AG04450 (cell line): ENCODE measurements at places on chromosomes 12 and 14. TPM values are rescaled to one million over a fixed set of nuclear protein-coding genes. Genes with fewer than 3 reads are reported as not detected.

GRCh38 chr12:55673638-55674037 lies 34.1 kb downstream of the ITGA7 start:
- DNase-seq: no peak

- no peak for DNase-seq
Measured at GRCh38 chr12:117093918-117094630, 5.1 kb downstream of the TESC start.

SELPLG gene
- polyA plus RNA-seq: 6.1 and 9.8 TPM in 2 replicates

DNA sequence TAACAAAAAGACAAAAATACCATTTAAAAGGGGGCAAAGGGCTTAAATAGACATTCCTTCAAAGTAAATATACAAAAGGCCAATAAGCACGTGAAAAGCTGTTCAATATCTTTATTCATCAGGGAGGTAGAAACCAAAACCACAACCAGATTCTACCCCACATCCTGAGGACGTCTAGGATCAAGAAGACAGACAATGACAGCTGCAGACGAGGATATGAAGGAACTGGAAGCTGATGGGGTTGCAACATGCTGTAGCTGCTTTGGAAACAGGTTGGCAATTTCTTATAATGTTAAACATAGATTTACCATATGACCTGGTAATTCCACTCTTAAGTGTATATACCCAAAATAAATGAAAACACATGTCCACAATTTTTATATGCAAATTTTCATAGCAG lies 85.1 kb upstream of the C14orf180 start:
- no peak for DNase-seq

DNA sequence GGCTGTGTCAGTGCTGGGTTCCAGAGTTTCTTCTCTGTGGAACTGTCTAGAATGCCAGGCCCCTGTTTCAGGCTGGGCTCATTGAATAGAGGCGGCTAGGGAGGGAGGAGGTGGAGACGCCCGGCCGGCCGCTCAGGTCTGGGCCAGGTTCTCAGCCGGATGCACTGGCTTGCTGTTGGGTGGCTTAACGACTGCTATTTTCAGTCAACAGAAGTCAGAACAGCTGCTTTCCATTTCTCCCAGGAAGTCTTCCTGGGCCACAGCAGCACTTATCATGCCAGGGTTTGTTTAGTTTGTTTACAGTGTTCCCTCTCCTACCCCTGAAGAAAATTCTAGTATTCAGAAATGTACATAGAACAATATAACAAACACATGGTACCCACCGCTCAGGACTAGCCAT lies 26.0 kb upstream of the VPS37B start:
- no peak for DNase-seq

- DNase-seq: no peak
Measured at GRCh38 chr14:96091149-96091693, 52.1 kb downstream of the C14orf132 start.

DNA sequence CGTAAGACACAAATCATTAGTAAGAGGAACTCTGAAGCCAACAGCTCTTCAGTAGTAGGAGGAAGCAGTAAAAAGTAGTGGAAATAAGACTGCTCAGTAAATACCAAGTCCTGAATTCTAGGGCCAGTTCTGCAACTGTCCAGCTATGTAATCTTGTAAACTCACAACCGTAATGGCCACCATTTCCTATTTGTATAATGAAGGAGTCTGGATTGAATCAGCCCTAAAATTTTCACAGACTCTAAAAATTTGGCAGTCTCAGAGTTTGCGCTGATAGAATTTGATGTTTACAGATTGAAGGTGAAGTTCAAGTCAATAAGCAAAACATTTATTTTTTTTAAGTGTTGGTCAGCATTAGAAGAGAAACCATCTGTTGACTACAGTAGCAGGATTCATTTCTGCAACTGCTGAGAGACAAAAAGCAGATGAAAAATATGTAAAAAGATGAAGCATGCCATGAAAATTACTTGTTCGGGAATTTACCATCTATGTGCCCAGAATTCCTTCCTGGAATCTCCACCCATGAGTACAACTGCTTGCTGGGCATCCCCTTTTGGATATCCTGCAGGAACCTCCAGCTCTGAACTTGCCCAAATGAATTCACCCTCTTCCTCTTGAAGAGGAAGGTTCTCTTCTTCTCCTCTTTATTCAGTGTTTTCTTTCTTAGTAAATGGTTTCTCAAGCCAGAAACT lies 47.5 kb downstream of the GALNT4 start:
- no peak for DNase-seq

SSTR1 gene
- polyA plus RNA-seq: 1.0 and 1.2 TPM in 2 replicates

JAG2 gene
- 0.17 and 0.22 TPM in 2 replicates for polyA plus RNA-seq

DNA sequence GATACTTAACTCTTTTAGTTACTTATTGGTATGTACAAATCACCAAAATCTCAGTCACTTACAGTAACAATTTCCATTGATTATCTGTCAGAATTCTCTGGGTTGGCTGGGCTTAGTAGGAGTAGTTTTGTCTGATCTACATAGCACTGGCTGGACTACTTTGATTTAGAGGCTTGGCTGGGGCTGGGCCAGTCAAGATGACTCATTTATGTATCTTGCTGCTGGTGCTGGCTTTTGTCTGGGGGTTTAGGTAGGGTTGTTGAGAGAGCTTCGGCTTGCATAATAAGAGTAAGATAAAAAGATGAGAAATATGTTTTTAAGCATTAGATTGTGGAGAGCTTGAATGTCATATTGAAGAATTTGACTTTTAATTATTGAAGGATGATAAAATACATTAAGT lies 1093.7 kb downstream of the SLC6A15 start:
- DNase-seq: no peak

DNA sequence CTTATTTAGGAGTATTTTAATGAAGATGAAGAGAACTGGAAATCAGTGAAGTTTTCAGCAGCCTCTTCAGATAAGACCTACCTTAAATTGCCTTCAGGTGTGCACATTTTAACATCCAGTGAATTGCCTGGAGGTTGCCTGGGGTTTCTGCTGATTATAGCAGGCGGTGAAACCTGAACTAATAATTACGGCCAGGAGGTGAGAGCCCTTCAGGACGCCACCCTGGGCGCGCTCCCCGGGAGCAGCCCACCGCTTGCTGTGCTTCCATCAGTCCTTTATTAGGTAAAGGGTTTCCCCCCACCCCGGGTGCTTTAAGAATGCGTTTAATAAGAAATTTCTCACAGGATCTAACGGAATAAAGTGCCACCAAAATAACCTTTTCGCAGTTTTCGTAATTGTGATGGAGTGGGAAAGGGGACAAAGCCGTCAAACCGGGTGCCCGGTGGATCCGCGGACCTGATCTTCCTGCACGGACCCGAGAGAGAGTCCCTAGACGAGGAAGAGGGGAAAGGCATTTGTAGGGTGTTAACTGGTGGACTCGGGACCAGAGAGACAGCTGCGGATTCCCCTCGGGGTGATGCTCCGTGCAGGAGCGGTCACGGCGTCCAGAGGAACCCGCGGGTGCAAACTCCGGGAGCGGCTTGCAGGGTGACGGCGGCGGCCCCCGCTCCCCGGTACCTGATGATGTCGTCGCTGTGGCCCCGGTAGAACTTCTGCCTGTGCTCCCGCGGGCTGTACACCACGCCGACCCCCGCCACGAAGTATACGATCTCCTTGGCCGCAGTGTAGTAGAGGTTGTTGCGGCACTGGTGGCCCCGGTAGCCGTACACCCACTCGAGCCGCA lies 902 bp downstream of the EML5 start:
- DNase-seq: no peak

DNA sequence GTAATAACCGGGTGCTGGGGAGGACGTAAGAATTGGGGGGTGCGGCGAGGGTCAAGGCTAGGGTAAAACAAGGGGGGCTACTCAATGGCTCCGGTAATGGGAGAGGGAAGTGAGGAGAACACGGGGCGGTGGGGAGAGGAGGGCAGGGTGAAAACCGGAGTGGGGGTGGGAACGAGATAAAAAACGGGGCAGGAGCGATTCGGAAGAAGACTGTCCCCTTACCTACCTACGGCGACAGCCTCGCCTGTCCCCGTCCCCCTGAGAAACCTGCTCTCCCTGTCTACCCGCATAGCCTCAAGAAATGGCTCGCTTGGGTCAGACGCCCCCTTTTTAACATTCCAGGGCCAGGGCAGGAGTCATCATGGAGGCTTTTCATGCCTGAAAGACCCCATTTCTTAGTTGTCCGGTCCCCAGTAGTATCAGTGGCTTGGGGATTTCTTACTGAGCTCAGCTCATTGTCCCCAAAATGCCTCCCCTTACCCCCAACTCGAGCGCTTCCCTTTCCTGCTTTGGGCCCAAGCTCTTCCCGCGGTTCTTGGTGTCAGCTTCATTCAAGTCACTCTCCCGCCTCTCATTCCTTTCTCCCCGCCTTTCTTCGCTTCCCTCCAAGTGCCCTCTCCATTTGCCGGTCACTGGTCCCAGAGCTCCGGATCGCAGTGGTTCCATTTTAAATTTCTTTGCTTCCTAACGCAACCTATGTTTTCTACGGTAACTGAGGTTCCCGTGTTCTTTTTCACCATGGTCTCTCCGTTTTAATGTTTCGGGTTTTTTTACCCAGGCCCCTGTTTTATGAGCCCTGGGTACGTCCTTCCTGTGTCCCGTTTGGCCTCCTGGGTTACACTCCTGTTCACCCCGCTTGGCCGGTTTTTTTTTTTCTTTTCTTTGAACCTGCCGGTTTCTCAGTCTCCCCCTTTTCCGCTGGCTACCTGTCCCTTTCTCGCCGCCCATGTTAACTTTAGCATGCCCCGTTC lies 1.2 kb upstream of the WSB2 start:
- DNase-seq: no peak

GLIPR1L2 gene
- 0.21 and 0.27 TPM in 2 replicates for polyA plus RNA-seq

FKBP3 gene
- polyA plus RNA-seq: 55.3 and 105 TPM in 2 replicates

PLEKHG7 gene
- polyA plus RNA-seq: 0.05 and 0.09 TPM in 2 replicates

HOXC10 gene
- not detected in 2 replicates for polyA plus RNA-seq

DNA sequence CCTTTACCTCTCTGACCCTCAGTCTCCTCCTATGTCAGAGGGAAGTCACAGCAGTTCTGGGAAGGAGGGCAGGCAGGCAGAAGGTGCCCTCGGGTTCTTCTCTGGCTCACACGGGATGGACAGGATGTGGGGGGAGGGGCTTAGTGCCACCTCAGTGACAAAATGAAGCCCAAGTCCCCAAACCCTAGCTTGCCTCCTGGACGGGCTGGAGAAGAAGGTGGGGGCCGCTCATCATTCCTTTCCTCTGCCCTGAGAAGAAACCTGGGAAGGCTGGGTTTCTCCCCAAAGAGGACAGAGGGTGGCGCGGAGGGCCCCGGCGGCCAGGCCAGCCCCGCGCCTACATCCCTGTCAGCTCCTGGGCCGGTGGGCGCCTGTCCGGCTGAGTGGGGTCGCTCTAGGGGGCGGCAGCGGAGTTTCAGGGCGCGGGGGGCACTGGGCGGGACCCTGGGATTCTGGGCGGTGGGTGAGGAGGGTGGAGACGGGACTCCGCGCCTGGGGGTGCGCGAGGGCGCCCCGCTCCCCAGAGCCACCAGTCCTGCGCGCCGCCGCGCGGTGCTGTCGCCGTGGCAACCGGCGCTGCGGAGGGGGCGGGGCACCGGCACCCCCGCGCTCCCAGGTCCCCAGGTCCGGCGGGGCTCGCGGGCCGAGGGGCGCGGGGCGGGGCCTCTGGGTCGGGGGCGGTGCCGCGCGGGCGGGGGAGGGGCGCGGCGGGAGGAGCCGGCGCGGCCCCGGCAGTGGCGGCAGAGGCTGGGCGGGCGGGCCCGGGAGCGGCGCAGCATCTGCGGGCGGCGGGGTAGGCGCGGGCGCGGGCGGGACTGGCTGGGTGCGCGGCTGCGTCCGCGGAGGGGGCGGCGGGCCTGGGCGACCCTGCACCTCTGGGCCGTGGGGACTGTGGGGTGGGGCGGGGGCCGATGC lies at the start of gene TMEM121:
TMEM121 (plus strand) TSS at position 723 of the 915 bp plus-strand sequence. CDS start 2,252 bp downstream, outside the sequence.
- DNase-seq: no peak

- no peak for DNase-seq
Measured at GRCh38 chr12:3996322-3996721, 123.1 kb upstream of the PARP11 start.

GRCh38 chr12:129196927-129197326 lies 343.6 kb downstream of the GLT1D1 start:
- DNase-seq: no peak

GRCh38 chr14:75440733-75441477 lies 13.1 kb downstream of the JDP2 start:
- peak; percentile 81 for DNase-seq

GRCh38 chr12:67621112-67621511 lies 27.4 kb upstream of the DYRK2 start:
- no peak for DNase-seq

- no peak for DNase-seq
Measured at GRCh38 chr14:24680516-24680915, 46.5 kb upstream of the GZMB start.

OR6C2 gene
- not detected in 2 replicates for polyA plus RNA-seq

RNFT2 gene
- polyA plus RNA-seq: 2.1 and 2.3 TPM in 2 replicates

ASCL1 gene
- polyA plus RNA-seq: not detected in 2 replicates

DNA sequence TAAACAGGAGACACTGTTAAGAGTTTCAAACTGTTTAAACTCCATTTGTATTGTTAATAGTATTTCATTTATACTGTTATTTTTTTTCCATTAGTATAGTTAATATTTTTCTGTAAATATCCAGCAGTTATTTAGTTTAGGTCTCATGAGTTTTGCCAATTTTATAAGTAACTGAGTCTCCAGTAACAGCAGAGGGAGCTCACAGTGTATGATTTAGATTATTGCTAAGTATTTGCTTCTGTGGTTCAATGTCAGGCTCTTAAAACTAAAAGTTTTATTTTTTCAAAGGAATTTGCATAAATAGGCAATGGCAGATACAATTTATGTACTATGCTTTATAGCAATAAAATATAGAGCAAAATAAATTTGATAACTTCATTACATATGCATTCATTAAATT lies 209.7 kb downstream of the ATXN7L3B start:
- no peak for DNase-seq

SOX5 gene
- polyA plus RNA-seq: 6.7 and 7.5 TPM in 2 replicates
